Skeletal muscle cell (primary cell): ENCODE measurements at places on chromosomes 16 and 17.

DNA sequence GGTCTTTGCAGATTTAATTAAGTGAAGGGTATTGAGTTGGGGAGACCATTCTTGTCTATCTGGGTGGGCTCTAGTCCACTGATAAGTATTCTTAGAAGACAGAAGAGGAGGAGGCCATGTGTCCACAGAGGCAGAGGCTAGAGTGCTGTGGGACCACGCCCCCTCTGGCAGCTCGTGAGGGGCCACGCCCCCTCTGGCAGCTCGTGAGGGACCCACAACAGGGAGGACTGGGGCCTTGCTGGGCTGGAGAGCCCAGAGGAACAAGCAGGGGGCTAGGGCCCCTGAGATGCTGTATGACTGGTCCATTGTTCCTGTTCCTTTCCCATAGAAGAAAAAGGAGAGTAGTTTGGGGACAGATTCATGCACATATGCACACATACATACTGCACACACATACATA, 106.8 kb downstream of the METRNL start:
- DNase-seq, result no peak

DNA sequence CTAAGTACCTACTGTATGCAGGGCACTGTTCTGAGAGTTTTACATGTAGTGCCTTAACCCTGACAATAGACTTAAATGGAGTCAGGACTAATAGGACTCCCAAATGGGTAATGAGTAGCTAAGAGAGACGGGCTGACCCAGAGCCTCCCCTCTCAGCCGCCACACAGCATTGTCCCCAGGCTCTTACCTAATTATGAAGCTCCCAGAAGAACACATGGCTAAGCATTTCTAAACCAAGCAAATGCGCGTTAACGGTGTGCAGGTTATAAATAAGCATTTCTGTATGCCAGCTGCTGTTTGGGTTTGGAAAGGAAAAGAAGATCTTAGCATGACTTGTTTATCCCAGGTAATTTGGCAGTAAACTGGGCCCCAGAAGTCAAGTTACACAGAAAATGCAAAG, 14.3 kb downstream of the KATNIP start:
- DNase-seq, result no peak

GRCh38 chr17:41718287-41718645, 6.1 kb downstream of the GAST start:
- no peak for DNase-seq

DNA sequence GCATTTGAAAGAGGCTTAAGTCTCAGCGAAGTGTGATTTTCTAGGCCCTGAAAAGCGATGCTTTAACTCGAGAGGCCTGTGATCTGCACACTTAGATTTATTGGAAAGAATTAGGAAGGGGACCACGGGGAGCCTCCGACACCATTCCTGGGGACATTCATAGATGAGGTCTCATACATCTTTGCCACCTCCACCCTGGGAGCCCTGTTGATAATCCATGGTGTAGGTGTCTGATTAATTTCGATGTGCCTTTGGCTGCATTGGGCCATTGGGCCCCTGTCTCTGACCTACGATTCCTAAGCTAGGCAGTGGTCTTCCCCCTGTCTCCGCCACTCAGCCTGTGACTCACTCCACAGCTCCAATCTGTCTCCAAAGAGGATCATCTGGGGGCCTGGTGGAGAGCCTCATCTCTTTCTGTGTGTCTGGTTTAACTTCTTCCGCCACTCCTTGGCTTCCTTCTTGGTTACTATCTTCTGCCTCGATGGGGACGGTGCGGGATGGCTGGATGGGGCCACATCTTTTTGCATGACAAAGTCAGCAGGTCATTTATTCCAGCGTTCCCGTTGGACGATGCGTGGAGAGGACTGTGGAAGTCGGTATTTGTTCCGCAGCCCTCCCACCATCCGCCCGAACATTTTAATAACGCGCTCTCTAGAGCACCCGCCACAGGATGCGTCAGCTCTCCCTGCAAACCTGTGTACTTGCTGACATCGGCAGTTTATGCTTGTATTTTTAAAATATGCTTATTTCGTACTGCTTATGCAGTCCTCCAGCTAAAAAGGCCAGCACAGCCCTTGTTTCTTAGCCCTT, 109.3 kb downstream of the IRX3 start:
- no peak for DNase-seq

DNA sequence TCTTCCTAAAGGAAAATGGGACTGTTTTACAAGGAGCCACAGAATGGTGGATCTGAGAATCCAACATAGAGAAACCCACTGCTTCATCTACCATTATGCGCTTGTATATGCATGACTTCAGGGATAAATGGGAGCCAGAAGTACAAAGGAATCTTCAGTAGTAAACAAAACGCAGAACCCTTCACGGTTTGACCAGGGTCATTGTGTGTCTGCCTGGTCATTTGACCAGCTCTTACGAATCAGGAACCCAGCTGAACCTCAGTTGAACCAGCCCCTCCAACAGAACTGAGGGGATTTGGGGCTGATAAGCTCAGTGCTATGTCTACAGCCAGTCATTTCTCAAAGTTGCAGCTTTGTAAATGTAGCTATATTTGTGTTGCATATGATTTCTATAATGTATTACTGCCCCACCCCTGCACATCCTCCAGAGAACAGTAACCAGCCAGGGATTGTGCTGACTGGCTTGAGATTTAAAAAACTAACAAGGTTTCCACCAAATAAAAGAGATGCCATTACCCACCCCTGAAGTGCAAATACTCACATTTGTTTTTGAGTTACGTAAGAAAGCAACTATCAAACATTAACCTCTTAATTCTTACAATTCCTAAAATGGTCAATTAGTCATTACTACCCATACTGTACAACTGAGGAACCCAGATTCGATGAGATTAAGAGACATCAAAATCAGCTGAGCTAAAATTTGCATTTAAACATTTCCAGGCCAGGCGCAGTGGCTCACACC, 6.3 kb downstream of the CMTM4 start:
- no peak for DNase-seq

- DNase-seq, result no peak
These were observed 22.8 kb upstream of the ALOX15 start for GRCh38 chr17:4664230-4664629.

DNA sequence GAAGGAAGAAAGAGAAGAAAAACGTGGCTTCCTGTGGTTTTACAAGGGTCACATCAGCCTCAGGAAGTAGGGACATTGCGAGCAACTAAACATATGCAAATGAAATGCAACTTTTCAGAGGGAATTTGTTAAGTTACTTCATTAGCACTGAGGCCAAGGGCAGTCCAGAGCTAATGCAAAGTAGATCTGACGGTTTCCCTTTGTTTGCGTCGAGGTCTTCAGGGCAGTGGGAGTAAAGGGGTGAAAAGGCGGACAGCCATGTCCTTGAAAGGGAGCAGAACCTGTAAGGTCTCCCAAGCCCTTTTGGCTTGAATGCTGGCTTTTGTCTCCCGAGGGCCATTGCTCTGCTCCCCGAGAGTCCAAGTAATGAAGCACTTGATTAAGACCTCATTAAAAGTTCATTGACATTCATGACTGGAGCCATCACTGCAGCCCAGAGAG, 85.0 kb downstream of the PMP22 start:
- DNase-seq, result no peak

GRCh38 chr16:72664056-72664508, 383.8 kb downstream of the ZFHX3 start:
- DNase-seq, result no peak

- no peak for DNase-seq
These were observed 2.3 kb upstream of the CCL3 start for GRCh38 chr17:36092230-36092629.

GRCh38 chr16:84034516-84034915, 8.1 kb downstream of the SLC38A8 start:
- DNase-seq, result no peak
